ENCODE measurements at places on chromosomes 4 and X.

GRCh38 chr4:186887291-186887700 lies 163.6 kb upstream of the FAT1 start:
- no peak for DNase-seq

- no peak for DNase-seq
These were observed 121.2 kb upstream of the PDLIM3 start for GRCh38 chr4:185656467-185656931.

DNA sequence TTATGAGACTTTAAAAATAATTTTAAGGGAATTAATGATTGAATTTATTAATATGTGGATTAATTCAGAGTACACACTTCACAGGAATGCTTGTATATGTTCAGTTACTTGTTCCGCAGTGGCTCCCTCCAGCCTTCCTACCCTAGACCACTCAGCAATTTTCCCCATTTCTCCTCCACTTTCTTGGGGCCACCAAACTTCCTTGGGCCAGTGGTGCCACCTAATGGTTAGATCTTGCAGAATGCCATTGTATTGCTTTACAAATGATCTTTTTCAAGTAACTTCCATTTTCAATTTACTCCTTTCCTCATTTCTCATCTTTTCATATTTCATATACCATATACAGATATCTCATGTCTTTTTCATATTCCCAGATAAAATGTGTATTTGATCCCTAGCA lies 3.6 kb upstream of the RNF175 start:
- no peak for DNase-seq

DNA sequence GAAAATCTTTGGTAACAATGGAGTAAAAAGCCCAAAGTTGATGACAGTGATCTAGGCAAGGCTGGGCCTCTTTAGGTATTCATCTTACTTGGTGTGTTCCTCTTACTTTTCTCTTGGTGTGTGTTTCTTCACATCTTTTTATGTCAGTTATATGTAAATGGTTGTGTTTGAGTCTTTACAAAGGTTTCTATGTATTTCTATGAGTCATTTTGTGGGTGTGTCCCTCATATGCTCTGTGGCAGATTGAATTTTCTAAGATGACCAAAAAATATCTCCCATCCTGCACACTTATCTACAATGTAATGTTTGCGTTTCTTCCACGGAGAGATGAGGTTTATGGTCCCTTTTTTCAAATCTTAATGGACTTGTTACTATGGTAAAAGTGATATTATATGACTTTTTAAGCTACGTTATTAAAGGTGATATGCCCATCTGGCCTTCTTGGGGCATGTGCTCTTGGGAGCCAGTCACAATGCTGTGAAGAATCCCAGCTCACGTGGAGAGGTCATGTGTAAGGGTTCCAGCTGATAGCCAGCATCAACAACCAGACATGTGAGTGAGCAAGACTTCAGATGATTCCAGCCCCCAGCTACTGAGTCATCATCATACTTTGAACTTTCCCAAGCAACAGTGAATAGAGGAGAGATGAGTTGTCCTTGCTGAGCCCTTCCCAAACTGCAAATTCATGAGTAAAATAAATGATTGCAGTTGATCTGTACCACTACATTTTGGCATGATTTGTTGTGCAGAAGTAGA lies 126.9 kb downstream of the CBLL2 start:
- DNase-seq: no peak

- no peak for DNase-seq
These were observed 2371.8 kb downstream of the PCDH7 start for GRCh38 chr4:33091961-33092360.

DNA sequence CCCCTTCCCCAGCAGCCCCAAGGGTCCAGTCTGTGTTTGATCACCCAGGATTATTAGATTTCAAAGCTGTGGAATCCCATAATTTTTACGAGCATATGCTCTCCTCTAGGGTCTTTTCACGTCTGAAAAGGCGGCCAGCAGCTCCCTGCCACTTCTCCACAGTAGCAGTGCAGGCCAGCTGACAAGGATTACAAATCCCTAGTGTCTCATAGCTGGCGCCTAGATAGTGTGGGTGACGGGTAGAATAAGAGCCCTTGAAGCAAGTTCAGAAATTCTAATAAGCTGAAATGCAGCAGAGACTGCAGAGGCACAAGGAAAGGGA lies 79.4 kb downstream of the RLIM start:
- no peak for DNase-seq

DNA sequence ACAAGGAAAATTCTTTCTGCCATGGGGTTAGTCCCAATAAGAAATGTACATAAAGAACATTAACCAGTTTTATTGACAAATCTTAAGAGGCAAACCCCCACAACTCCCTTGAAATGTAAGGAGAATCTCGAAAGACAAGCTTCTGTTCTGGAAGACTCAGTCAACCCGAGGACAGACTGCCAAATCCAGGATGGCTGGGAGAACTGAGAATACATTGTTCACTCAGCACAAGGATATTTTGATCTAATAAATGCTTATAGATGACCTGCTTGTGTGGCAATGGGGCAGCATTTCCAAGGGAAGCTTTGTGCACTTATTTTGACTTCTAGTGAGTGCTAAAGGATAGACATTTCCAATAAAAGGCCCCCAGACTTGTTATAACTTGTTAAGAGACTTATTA lies 280.4 kb downstream of the DHX15 start:
- no peak for DNase-seq

- DNase-seq: no peak
These were observed 191.4 kb downstream of the GBA3 start for GRCh38 chr4:22884157-22884556.

DNA sequence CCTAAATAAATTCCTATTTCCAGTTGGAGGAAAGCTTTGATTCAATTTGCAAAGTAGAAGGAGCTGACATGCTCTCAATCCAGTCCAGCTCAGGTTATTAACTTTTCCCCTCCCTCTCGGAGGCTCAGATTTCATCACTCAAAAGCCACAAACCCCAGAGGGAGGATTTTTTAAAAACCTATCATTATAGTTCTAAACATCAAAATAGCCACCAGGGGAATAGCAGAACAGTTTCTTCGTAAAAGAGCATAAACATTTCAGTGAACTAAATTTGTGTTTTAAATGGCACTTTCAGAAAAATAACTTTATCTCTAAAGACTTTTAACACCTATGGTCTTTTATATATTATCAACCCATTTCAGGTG lies 8.8 kb downstream of the GPRIN3 start:
- DNase-seq: peak; percentile 41

DNA sequence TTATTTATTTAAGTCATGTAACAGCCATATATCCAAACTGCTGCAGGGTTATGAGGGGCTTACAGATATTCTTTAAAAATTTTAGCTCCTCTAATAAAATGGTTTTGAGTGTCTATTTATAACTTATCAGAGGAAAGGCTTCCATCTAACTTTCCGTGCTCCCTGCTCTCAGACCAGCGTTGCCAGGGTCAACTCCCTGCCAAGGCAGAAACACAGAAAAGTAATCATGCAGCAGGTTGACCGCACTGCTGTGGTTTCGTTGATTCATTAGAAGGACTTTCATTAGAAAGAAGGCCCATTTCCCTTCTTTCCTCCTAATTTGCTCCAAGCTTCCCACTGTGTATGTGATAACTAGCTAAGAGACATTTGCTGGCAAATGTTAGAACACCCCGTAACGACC lies 33.9 kb downstream of the BCLAF3 start:
- DNase-seq: no peak

- DNase-seq: no peak
These were observed 105.4 kb downstream of the POLA1 start for GRCh38 chrX:24799078-24799477.

GRCh38 chr4:159134429-159134828 lies 31.6 kb downstream of the RAPGEF2 start:
- no peak for DNase-seq

DNA sequence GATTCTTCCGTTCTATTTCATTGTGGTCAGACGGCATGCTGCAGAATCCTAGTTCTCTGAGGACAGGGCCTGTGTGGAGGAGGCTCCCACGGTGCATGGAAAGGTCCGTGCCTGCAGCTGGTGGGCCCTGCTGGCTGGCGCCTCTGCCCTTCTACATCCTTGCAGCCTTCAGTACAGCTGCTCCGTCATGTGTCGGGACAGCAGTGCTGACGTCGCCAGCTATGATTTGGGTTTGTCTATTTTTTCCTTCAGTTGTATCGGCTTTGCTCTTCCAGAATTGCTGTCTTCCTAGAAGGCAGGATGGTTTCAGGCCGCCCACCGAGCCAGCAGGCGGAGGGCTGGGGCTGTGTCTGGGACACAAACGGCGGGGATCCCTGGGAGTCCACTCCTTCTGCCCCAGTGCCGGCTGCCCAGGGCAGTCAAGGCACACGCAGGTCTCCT lies 32.1 kb upstream of the CPLX1 start:
- no peak for DNase-seq

DNA sequence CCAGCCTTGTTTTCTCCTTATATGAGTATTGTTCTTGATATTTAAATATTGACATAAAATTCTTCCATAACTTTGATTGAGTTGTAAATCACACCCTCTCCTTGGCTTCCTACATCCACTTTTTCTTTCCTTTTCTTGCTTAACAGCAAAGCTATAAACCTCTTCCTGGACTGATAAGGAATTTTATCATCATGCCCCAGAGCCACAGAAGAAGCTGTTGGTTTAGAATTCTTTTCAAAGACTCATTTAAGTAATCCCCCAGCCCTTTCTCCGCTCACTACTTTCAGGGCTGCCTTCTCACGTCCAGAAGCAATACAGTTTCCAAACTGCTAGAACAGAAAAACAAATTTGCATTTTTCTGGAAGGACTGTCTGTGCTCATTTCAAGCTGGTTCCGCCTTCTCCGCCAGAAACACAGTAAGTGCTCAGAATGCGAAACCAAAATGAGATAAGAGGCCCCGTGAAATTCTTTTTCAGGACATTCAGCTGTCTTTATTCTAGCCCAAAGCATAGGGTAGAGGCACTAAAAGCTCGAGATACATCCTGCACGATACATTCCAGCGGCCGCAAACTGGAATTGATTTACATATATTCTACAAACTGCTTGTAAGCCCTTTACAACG lies 849 bp downstream of the MID1 start:
- DNase-seq: no peak

- DNase-seq: no peak
These were observed 21.0 kb upstream of the THOC2 start for GRCh38 chrX:123753656-123754350.
